ENCODE measurements at places on chromosomes 2 and 18.

DNA sequence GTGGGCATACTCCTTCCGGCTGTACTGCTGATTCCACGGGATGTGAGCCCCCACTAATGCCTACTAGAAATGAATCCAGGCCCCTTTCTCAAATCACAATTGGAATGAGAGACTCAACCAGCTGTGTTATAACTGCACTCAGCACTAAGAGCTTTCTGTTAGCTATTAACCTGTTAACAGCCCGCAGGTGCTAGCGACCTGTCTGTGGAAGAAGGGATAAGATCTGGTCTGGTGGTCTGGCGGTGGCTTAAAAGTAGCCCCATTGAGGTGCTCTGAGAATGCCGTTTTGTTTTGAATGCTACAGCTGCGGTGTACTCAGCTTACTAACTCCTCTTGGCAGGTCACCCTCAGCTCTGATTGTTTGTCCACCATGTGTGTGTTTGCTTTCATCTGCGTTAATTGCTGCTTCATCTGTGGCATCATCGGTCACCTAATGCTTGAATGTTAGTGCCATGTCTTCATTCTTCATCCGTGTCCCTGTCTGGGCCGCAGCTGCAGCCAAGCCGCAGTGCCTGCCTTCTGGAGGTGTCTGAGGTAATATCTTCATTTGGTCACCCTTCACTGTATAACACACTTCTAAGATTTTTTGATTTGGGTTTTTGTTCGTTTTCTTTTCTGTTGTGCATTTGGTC, 16.3 kb downstream of the RAB12 start:
- DNase-seq = no peak

DNA sequence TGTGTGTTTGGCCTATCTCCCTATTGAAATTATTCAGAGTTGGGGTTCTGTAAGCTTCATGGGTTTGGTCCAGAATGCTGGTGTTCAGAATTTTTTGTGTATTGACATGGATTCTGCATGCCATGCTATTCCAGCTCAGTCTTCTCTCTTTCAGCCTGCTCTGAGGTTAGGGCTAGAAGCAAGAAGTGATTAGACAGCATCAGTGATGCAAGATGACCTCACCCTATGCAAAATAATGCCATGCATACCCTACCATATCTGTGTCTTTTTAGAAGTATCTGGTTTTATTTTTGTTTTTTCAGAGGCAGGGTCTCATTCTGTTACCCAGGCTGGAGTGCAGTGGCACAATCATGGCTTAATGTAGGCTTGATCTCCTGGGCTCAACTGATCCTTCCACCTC, 175.6 kb upstream of the SKOR2 start:
- no peak for DNase-seq

DNA sequence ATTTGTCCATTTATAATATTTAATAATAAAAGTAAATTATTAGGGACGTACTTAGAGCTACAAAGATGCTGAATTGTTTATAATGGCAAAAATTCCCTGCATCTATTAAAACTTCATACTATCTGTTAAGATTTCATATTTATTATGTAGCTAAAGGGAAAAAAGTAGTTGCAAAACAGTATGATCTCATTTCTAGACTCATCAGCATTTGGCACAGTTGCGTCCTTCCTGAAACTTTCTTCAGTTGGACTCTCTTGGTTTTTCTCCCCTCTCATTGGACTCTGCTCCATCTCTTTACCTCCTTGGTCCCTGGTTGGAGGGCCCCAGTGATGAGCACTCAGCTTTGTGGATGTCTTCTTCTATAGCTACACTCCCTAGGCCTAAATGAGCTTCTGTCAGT, 99.6 kb downstream of the TMEM247 start:
- DNase-seq = no peak

GRCh38 chr18:23593720-23594119, 7.4 kb upstream of the NPC1 start:
- no peak for DNase-seq

DNA sequence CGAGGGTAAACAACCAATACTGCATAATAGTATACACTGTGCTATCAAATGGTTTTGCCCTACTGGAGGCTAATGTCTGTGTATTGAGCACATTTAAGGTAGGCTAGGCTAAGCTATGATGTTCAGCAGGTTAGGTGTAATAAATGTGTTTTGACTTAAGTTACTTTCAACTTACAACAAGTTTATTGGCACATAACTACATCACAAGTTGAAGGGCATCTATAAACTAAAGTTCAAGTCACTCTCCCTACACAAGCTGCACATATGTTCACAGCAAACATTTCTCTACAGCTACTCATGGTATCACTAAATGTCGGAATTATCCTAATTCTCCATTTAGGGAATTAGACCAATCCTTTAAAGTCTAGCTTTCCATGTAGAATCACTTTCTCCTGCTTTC, 11.4 kb downstream of the ARL5A start:
- DNase-seq = no peak

DNA sequence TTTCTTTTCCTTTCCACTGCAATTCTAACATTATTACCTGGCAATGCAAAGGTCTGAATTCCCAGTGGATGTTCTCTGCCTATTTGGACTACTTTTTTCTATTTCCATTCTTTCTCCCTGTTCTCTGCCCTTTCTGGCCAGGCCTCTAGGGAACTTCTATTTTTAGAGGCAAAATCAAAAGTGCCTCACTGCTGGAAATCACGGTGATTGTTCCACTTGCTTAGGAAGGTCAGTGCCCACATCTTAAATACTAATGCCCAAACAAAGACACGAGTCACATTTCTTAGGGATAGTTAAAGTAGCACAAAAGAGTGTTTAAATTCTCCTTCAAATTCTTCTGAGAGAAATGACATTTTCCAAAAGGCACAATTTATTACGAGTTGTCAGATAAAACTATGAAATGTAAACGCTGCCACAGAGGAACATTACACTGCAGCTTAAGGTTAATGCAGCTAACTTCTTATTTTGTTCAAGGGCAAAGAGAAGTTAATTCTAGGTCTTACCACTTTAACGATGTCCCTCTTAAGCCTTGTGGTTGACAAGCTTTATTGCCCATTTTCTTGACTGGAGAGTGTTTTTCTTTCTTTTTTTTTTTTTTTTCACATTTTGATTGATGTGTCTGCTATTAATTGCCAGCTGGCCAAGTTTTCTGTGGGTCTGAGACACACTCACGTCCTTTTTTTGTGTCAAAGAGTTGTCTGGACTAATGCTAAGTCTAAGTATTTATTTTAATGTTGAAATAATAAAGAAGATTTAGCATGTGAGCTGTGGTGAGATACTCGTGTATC, 34.7 kb downstream of the ST6GAL2 start:
- no peak for DNase-seq

DNA sequence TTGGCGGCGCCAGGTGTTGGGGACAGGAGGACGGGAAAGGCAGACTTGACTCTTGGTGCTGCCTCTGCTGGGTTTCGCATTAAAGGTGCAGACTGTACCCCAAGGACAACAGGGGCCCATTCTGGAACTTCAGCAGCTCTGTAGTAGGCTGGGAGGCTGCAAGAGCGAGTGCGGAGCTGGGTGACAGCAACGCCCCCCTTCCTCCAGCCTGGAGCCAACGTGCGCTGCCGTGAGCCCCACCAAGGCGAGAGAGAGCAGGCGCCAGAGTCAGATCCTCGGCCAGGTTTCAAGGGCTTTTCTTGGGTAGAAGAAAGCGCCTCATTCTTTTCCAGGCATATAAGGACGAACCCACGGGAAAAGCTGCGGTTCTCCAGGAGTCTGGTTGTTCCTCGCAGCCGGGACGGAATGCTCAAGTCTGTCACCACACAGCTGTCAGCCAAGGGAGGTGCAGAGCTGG, 1.9 kb downstream of the DOK6 start:
- no peak for DNase-seq

DNA sequence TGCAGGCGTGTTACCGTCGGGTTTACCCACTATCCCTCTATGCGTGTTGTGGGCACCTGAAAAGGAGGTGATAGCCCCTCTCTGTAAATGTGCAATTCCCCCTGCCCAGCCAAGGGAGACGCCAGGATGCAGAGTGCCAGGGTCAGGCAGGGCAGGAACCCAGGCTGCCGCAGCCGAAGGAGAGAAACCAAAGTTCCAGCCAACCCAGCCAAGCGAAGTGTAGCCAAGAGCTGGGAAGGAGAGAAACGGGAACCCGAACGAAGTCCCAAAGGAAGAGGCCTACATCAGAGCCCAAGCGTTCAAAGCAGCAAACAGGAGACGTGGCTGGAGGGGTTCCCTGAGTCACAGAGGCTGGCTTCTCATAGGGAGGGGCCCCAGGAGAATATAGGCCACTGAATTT, 24.2 kb upstream of the SPR start:
- DNase-seq = no peak

- no peak for DNase-seq
Measured at GRCh38 chr2:74690571-74690970, 36.5 kb downstream of the SEMA4F start.

DNA sequence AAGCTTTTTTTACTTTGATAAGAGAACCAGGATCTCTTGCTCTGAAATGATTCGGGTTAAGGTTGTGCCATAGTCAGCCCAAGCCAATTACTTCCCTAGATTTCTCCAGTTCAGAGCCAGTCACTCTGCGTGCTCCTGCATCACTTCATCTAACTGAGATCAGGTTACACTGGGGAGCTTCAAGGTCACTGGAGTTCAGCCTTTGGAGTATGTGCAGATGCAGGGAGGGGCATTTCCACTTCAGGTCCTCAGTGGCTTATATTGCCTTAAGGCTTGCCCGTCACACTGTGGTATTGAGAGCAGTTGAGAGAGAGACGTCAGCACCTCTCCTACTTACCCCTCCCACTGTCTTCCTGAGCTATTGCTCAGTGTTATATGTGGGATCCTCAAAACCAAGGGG, 317.8 kb downstream of the EPHA4 start:
- no peak for DNase-seq

DNA sequence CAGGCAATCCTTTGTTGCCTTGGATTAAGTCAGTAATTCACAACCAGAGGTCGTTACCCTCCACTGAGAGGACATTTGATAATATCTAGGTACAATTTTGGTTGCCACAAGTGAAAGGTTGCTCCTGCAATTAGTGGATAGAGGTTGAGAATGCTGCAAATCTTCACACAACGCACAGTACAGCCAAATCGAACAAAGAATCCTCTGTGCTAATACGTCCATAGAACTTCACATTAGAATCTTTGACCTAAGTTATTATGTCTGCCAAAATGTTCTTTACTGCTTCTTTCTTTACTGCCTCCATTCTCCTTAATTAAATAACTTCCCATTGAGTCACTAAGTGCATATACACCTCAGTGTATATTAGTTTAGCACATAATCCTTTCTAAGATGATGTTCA, 879.5 kb downstream of the TRIB2 start:
- no peak for DNase-seq

- DNase-seq = no peak
Measured at GRCh38 chr2:29014331-29014730, 33.2 kb downstream of the TOGARAM2 start.

- DNase-seq = no peak
Measured at GRCh38 chr2:29492701-29493100, 377.5 kb downstream of the CLIP4 start.

GRCh38 chr18:22528291-22528690, 110.6 kb upstream of the CTAGE1 start:
- no peak for DNase-seq

GRCh38 chr2:149329489-149330126, 779 bp upstream of the LYPD6 start:
- DNase-seq = no peak

- DNase-seq = no peak
Measured at GRCh38 chr18:8951491-8951890, 151.0 kb upstream of the NDUFV2 start.

GRCh38 chr2:165745916-165746315, 48.1 kb downstream of the GALNT3 start:
- no peak for DNase-seq

DNA sequence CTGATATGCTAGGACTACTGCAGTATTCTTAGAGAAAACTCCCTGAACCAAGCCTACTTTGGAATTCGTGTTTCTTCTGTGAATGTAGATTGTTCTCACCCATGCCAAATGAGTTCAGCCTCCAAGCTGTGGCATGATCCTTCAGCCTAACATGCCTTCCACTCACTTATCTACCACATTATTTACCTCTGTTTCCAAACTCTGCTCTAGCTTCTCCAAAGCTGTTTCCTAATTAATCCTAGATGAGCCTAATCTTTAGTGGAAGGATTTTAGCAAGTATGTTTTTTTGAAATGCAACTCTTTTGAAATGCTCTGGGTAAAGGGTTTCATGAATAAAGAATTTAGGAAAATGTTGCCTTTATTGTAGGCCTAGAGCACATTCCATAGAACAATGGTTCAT, 152.9 kb upstream of the MMADHC start:
- no peak for DNase-seq

DNA sequence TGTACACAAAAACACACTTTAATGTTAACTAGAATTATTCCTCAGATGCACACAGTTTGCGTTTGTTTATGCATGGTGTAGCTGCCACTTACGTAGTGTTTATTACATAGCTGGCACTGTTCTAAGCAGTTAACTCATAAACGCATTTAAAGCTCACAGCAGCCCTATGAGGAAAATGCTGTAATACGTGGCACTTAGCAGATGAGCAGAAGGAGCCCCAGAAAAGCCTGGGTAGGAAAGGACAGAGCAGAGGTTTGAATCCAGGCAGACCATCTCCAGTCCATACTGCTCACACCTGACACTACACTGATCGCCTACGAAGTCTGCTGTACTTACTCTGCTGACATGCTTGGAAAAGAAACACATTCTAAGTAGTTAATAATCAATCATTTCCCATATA, 66.6 kb downstream of the BCL2 start:
- no peak for DNase-seq

DNA sequence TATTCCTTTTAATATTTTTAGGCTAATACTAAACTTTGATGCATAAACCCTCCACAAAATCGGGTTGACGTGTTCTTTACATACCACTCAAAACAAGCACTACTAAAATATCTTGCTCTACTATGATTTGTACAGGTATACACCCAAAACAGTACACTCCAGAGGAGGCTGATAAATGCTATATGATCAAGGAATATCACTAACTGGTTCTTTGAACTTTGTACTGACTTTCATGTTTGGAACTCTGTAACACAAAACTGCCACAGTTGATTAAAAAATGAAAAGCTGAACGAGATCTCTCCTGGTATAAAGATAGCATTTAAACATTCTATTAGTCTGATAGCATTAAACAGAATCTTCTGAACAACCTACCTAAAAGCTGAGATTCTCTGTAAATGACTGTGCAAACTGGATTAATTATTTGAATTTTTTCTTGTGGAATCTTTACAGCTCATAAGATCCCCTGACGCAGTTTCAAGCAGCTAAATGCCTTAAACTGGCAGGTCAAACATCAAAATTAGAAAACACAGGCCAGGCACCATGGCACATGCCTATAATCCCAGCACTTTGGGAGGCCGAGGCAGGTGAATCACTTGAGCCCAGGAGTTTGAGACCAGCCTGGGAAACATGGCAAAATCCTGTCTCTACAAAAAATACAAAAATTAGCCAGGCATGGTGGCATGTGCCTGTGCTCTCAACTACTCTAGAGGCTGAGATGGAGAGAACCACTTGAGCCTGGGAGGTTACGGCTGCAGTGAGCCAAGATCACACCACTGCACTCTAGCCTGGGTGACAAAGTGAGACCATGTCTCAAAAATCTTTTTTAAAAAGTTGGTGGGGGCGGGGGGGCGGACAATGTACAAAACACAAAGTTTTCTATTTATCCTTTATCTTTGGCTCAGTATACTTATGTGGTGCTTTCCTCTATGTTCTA, 150.6 kb downstream of the EXOC6B start:
- DNase-seq = no peak

- no peak for DNase-seq
Measured at GRCh38 chr2:36376319-36376765, 20.8 kb downstream of the CRIM1 start.
